GM04503 (cell line): ENCODE measurements at places on chromosomes 2 and 18.

- no peak for DNase-seq
Observed at GRCh38 chr2:207112383-207112782, 53.4 kb downstream of the KLF7 start.

GRCh38 chr2:152175012-152175367 lies 573 bp downstream of the STAM2 start:
- no peak for DNase-seq

DNA sequence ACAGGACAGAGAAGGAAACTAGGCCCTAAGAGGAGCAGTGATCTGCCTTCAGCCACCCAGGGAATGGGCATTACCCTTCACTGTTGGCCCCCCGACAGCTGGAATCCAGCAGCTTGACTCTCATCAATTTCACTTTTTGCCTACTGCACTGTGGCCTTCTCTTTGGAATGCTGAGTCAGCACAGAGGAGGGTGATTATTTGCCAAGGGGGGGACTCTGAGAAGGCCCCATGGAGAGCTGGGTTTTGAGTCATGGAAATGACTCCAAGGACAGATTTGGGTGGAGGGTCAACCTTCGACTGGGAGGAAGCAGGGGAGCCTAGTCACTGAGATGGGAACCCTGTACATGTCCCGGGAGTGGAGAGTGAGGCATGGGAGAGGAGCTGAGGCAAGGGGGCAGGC lies 38.1 kb upstream of the NTSR2 start:
- no peak for DNase-seq

DNA sequence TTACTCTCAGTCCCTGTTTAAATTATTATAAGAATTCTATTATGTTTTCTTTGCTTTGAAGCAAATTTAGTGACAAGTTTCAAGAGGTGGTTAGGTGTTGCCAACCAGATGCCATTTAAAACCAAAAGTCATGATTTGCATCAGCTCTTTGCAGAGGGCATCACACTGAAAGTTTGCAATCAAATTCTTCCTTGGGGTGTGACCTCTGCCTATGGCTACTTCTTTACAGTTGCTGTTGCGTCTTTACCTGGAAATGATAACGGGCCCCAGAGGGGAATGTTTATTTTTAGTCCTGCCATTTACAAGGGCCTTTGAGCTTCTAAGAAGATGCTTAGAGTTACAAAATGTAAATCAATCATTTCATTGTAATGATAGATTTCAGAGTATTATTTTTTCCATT lies 561.0 kb downstream of the ARHGAP15 start:
- no peak for DNase-seq

DNA sequence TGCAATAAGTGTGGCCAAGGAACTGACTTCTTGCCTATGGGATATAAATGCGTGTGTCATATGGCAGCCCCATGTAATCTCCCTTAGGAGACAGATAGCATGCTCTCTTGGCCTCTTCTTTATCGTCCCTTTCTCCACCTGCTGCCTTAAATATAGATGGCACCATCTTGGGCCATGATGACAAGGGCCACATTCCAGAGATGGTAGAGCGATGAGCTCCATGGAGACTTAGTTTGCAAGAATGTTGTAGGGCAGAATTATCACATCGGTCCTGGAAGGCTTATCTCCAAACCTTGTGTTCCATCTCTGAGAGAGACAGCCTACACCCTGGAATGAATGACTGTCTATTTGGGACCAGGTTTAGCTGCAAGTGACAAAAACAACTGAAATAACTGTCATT lies 536.7 kb downstream of the TNS1 start:
- no peak for DNase-seq

DNA sequence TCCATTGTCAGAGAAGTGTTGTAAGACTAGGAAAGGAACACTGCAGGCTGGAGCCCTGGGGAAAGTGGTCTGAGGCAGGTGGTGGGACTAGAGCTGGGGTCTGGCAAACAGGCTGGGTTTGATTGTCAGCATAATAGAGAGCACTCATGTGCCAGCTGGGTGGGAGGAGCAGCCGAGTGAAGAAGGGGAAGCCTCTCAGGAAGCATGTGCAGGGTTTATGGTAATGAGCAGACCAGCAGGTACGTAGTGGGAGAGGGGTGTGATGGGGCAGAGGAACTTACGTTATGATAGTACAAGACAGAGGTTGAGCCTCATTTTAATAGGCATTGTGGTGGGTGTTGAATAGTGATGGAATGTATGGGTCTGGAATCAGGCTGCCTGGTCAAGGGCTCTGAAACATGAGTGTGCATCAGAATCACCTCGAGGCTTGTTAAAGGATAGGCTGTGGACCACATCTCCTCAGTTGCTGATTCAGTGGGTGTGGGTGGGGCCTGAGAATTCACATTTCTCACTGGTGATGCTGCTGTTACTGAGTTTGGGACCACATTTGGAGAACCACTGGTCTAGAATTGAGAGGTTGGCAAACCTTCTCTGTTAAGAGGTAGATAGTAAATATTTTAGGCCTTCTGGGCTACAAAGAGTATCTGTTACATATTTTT lies 1.7 kb upstream of the MGAT5 start:
- DNase-seq: no peak

DNA sequence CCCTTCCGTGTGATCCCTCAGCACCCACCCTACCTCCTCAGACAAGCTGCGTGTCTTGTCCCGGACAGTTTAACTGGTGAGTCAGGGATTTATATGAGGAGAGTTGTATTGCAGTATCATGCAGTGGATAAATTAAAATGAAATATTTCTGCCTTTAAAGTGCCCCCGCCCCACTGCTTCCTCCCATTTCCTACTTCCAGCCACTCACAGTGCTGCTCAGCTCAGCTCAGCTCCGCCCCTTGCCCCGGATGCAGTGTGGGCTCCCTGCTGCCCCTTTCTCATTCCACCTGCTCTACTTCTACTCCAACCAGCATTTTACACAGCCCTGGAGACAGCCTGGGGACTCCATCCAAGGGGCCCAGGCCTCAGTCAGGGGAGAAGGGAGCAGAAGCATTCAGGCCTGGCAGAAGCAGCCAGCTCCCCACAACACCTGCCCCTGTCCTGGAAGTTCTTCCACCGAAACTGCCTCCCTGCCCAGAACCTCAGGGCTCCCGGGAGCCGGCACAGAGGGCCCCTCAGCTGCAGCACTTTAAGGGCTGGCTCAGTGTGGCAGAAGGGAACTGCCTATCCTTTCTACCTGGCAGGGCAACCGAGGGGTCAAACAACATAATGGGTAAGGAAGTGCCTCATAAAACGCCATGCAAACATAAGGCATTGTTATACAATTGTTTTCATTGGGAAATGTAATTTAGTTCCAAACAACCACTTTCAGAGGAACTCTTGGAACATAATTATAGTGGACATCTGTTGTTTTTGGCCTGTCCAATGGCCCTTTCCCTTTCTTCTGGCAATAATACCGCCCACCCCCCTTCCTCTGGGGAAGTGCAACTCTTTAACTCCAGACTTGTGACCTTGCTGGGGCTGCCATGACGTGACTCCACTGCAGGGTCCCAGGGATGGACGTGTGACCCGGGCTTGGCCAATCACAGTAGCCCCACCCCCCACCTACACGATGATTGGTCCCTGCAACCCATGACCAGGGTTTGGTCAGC lies 102.3 kb downstream of the LIPG start:
- peak; percentile 9 for DNase-seq

DNA sequence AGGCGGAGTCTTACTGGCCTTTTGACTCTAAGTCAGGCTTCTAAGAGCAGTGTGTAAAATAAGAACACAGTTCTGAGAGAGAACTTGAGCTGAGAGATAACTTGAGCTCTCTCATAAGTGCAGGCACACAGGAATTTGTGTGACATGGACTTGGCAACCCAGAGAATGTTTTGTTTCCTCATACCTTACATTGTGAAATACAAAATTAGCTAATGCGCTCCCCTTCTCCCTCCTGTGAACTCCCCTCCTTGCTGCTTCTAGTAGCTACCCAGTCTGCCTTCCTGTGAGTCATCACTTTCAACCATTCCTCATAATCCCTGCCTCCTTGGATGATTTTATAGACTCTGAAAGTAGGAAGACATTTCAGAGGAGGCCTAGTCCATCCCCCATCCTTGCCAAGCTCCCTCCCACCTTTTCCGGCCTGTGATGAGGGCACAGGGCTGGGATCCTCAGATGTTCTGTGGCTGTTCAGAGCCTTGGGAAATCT lies 22.6 kb downstream of the FER1L5 start:
- peak; percentile 100 for DNase-seq

DNA sequence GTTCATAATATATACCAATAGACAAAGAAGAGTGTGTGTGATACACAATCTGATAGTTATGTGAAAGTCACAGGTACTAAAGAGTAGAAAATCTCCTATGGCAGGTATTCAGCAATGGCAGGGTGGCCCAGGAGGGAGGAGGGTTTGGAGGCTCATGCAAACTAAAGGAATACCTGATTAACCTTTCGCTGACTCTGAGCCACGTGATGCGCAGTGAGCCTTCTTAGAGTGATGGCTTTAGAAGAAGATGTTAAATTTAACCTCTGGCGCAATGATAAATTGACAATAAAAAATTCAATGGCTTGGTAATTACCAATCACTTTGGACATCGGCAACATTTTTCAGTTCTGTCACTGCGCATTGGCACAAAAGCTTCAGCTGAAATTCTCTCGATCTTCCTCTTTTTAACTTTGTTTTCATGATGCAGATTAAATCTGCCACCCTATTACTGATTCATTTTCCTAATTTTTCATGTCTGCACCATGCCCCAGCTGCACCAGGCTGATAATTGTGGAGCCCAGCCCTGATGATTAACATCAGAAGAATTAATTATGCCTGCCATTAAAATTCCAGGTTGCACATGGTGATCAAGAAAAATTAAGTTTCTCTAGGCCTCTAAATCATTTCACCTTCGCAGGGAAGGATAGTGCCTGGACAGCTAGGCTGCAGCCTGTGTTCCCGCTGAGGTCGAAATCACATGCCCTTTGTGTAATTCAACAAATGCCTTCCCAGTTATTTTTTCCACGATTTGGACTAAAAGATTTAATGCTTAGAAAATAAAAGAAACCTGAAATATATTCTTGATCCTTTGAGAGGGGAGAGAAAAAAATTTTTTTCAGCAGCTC lies 250.6 kb upstream of the HNRNPA3 start:
- no peak for DNase-seq

- peak; percentile 83 for DNase-seq
Observed at GRCh38 chr18:28041366-28041765, 135.6 kb downstream of the CDH2 start.

GRCh38 chr2:214960677-214961076 lies 151.2 kb upstream of the BARD1 start:
- no peak for DNase-seq

DNA sequence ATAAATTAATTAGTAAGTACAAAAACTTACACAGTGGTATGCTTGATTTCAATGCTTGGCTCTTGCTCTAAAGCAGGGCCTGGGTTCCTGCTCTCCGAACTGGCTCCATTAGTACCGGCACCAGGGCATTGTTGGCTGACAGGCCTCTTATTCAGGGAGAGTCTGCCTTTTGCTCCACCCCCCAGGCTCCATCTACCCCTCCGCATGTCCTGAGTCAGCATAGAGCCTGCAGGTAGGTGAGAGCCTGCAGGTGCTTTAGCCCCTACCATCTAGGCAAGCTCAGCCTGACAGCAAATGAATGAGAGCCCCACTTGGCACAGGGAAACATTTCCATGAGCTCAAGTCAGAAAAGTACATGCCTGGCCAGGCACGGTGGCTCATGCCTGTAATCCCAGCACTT lies 35.1 kb upstream of the EFHD1 start:
- no peak for DNase-seq

- DNase-seq: no peak
Observed at GRCh38 chr2:171310889-171311288, 122.9 kb downstream of the METTL8 start.

DNA sequence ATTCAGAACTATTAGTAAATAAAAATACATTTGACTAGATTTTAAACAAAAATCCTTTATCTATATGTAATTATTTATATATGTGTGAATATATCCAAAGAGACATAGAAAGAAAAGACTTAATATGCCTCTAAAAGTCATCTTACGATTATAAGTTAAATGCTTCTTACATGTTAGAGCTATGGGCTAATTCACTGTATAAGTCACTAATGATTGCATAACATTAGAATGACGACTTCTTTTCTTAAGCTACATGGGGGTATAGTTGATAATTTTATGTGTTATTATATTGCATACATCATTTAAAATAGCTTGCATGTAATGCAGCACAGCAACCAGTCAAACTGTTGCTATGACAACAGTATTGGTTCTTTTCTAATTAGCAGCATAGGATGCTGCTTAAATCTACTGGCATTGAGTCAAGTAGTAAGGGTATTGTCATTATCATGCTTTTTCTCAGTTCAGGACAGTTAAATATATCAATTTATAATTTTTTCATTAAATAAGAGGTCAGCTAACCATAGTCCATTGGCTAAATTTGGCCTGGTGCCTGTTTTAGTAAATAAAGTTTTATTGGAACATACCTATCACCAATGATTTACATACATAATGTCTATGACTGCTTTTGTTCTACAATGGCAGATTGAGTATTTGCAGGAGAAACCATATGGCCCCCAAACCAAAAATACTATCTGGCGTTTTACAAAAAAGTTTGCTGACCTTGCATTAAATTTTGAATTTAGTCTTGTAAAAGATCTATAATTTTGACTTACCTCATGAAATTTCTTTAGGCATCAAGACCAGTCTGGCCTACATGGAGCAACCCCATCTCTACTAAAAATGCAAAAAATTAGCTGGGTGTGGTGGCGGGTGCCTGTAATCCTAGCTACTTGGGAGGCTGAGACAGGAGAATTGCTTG lies 207.7 kb upstream of the ZSWIM2 start:
- no peak for DNase-seq

DNA sequence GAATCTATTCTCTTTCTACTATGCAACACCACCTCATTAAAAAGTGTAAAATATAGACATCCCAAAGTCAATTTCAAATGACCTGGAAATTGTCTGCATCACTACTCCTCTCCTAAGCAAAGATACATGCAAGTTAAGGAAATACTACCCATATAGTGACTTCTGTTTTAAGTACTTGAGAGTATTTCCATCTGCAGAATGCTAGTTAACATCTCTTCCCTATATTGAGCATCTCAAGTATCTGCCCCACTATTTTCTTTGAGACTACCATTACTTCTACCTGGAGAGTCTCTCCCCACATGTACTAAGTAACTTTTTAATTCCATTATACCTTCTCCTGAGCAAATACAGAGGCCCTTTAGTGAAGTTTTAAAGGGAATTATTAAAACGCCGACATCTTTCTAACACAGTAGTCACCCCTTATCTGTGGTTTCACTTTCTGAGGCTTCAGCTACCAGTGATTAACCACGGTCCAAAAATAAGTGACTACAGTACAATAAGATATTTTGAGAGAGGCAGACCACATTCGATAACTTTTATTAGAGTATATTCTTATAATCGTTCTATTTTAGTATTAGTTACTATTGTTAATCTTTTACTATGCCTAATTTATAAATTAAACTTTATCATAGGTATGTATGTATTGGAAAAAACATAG lies 21.8 kb downstream of the CWC22 start:
- no peak for DNase-seq
